ENCODE measurements at places on chromosomes 3 and 15.
A peak's percentile ranks its signal among the peaks of the same experiment; 100 is the strongest.

- no peak for DNase-seq
These were observed 568 bp upstream of the NEK4 start for GRCh38 chr3:52771334-52771681.

GRCh38 chr3:187318819-187319616, 27.5 kb upstream of the MASP1 start:
- DNase-seq = peak; percentile 44

DNA sequence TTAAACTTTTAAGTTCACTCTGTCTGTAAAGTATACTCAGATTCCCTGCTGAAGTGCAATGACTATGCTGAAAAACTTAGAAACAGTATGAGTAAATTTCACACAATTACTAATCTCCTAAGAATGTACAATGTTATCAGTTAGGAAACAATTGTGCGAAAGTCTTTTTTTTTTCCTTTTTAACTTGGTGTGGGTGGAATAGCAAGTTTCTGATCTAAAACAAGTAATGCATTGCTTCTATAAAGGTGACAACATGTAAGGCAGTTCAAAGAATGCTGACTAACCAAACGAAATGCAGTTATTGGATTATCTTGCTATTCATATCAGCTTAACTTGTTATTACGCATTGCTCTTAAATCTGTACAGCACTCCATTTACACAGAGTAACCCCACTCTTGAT, 19.3 kb upstream of the SLC12A8 start:
- DNase-seq = no peak

- no peak for DNase-seq
These were observed 295.1 kb downstream of the CHST2 start for GRCh38 chr3:143414571-143415253.

DNA sequence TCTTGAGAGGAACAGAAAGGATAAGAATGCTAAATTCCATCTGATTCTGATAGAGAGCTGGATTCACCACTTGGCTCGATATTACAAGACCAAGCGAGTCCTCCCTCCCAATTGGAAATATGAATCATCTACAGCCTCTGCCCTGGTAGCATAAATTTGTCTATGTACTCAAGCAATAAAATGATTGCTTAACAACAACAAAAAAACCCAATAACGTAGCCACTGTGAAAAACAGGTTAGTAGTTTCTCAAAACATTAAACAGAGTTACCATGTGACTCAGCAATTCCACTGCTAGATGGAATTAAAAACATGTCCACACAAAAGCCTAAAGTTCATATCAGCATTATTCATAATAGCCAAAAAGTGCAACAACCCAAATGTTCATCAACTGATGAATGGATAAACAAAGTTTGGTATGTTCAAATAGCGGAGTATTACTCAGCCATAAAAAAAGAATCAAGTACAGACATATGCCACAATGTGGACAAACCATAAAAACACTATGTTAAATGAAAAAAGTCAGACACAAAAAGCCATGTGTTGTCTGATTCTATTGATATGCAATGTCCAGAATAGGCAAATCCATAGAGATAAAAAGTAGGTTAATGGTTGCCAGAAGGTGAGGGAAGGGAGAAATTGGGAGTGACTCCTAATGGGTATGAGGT, 16.8 kb downstream of the BCL2L10 start:
- DNase-seq = no peak

- DNase-seq = no peak
These were observed 24.8 kb downstream of the CCDC80 start for GRCh38 chr3:112615989-112616731.

- DNase-seq = no peak
These were observed 342.2 kb downstream of the GBE1 start for GRCh38 chr3:81419228-81419627.

GRCh38 chr3:155232605-155233004, 60.9 kb downstream of the STRIT1 start:
- no peak for DNase-seq

GRCh38 chr3:176814285-176814684, 383.0 kb downstream of the TBL1XR1 start:
- peak; percentile 31 for DNase-seq

GRCh38 chr15:56234804-56235203, 8.9 kb downstream of the RFX7 start:
- no peak for DNase-seq

- DNase-seq = no peak
These were observed 60.1 kb upstream of the VILL start for GRCh38 chr3:37930495-37930894.

GRCh38 chr15:68844856-68845550, 24.3 kb upstream of the ANP32A start:
- no peak for DNase-seq

- DNase-seq = no peak
These were observed 49.8 kb upstream of the ARL8B start for GRCh38 chr3:5072100-5072816.

DNA sequence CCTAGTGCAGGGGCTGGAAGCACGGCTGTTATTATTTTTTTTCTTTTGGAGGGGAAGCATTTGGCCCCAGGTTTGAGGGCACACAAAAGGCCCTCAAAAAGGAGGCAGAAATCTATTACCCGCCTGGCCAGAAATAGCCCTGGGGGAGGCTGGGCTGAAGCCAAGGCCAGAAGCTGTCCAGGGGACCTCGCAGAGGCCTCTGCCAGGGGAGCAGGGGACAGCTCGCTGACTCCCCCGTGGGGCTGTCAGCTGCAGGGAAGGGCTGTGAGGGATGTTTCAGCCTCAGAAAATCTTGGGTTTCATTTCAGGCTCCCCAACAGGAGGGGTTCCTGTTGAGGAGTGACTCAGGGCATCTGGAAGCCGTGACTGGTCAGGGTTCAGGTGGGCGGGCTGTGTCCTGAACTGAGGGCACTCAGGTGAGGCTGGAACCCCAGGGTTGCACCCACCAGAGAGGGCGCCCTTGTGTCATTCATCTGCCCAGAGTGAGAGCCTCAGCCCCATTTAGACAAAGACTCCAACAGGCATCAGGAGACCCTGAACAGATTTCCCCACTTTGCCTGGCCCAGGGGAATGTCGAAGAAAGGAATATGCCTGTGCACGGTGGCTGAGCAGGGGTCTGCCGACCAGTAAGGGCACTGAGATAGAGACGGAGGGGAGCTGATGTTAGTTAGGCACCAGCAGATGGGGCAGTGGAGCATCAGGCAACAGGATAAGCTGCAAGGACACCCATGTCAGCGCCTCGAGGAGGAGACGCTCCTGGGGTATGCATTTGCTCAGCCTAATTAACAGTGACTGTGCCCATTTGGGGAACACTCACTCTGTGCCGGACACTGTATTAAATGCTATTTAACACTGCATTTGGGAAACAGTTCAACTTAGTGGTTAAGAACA, 43.5 kb upstream of the SLC6A11 start:
- peak; percentile 29 for DNase-seq

GRCh38 chr3:134896141-134896540, 101.1 kb downstream of the EPHB1 start:
- no peak for DNase-seq

- no peak for DNase-seq
These were observed 57.8 kb downstream of the TLE3 start for GRCh38 chr15:70039917-70040316.

DNA sequence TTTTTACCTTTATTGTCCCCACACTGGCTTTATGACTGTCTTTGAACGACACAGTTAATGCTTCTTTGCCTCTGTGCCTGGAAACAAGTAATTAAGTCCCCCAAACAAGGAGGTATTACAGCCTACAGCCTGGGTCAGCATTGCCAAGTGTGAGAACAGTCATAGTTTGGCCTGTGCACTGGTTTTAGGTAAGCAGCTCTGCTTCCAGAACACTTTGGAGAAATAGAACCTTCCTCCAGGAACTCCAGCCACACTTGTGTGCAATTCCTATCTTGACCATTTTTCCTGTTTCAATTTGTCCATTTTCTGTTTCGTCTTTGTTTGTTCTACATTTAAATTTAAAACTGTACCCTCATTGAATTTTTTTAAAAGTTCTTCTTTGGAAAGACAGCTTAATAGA, 568.2 kb downstream of the TUSC7 start:
- no peak for DNase-seq

GRCh38 chr3:124125315-124125714, 133.4 kb upstream of the ROPN1 start:
- DNase-seq = no peak

All from activated T-cell treated with anti-CD3 and anti-CD28 coated beads, Interleukin-2, amount 50 U/mL, for 48 hours (primary cell).